ENCODE measurements at places on chromosomes 3 and 15. TPM values are rescaled to one million over a fixed set of nuclear protein-coding genes. Genes with fewer than 3 reads are reported as not detected.

- DNase-seq: no peak
Observed at GRCh38 chr15:56969265-56969895, 50.9 kb downstream of the TCF12 start.

GLT8D1 gene
- total RNA-seq: 31.9 TPM

ACSBG1 gene
- not detected for total RNA-seq

- peak; percentile 18 for DNase-seq
Observed at GRCh38 chr3:192850451-192850981, 67.1 kb downstream of the MB21D2 start.
